GM04503 (cell line): ENCODE measurements at places on chromosomes 11 and 22.

DNA sequence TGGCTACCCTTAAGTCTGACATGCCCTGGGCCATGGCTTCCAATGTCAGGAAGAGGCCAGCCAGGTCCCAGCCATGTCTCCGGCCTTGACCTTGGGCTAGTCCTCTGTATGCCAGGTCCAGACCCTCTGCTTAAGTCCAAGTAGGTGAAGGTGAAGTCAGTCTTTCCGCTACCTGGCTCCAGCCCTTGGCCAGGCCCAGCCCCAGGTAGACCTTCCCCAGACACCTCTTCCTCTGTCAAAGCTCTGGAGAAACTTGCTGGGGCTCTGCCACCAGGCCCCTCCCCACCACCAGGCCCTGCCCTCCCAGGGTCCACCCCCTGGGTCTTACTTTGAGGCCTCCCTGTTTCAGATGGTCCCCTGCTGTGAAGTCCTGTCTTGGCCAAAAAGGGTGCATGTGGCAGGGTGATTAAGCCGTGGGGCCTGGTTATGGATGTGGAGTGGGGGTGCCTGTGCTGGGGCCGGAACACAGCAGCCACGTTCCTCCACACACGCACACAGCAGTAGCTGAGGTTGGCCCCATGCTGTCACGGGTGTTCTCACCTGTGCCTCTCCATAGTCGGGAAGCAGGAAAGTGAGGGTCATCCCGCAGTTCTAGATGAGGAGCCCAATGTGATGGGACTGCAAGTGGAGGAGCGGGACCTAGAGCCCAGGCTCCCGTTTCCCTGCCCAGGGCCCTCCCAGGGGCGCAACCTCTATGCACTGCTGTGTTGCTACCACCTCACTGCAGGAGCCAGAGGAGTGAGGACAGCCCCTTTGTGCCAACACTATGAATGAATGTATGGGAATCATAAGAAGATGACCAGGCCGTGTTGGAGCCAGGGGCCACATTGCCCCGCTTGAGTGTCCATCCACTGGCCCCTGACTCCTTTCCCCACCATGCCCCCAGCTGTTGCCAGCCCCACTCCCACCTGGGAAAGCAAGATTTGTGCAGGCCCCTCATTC is 72.2 kb downstream of the LINC01488 start:
- DNase-seq = no peak

DNA sequence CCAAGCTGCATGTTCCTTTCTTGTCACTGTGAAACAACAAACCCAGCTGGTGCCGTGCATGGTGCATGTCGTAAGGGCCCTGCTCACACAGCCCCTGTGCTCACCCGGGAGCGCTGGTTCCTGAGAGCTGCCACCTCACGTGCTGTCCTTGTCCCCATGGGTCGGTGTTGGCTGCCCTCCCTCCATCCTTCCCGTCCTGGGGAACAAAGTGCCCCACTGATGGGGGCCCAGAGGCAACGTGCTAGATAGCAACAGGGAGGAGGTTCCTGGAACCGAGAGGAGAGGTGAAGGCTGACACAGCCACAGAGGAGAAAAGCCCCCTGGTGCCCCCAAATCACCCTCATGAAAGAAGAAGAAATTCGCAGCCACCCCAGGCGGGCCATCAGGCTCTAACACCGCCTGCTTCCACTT is 56.6 kb upstream of the SLC22A12 start:
- DNase-seq = no peak

GRCh38 chr22:43014316-43014868 is 557 bp downstream of the PACSIN2 start:
- no peak for DNase-seq

DNA sequence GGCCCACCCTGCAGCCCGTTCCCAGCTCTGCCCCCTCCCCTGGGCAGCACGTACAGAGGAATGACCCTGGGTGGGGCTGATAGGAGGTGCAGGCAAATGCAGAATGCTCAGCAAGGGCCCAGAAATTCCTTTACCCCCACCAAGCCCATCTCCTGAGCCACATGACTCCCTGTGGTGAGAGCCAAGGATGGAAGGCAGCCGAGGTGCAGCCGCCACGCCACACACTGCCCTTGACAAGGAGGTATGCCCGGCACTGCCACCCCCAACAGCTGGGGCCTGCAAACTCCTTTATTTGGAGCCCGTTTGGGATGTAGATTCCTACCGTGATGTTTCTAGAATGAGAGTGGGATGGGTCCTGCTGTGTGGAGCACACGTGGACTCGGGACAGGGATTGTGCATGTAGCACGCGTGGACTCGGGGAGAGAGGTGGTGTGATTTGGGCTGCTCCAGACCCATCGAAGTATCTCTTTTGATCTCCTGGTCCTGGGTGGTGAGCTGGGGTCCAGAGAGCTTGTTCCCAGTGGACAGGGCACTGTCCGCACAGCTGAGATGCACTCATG is 12.9 kb downstream of the GTSE1 start:
- DNase-seq = no peak

GRCh38 chr11:66842501-66842895 is 743 bp upstream of the RCE1 start:
- DNase-seq = no peak

DNA sequence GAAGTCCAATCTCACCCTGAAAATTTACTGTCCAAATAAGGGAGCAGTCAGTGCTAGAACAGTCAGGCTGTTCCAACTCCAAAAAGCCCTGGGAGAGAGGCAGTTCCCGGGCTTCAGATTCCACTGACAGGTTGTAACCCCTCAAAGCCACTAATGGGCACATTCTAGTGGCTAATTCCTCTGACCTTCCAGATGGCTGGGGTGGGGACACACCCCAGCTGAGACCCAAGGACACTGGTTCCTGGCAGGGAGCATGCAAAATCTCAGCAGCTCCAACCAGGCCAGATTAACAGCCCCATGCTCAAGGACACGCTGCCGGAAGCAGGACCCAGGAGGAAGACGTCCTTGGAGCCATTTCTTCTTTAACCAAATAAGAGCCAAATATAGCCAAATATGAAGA is 92.7 kb downstream of the RPL27A start:
- no peak for DNase-seq

DNA sequence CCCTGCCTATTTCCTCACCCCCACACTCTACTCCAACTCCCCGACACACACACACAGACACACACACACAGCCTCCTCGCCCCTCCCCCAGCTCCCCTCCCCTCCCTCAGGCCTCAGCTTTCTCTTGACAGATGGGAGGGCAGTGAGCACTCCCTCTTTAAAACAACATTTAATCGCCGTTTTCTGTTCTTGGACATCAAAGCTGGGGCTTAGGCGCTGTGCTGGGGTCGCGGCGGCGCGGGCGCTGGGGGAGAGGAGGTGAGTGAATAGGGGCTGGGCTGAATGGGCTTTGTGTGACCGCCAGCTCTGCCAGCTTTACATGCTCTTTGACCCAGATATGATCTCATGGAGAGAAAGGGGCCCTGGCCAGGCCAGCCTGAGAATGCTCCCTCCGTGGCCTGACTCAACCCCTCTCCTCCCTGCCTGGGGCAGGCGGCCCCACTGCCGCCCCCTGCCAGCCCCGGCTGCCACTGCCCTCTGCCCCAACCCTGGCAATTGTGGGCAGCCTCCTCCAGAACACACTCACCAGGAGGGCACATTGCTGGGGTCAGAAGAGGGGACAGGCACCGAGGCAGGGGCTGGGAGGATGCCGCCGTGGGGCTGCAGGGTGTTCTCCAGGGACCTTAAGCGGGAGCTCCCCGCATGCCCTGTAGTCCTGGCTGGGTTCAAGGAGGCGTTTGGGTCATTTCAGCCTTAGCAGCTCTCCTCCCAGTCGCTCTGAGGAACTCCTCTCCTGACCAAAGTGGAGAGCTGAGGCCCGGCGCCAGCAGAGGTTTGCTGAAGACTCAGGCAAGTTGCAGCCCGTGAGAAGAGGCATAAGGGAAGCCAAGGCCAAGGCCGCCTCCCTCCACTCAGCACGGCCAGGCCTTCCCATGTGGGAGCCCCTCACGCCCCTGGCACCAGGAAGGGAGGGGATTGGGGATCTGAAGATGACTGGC is 38.3 kb upstream of the NNMT start:
- no peak for DNase-seq

- peak; percentile 21 for DNase-seq
These were observed 33.1 kb downstream of the TRIM66 start for GRCh38 chr11:8649361-8649760.

- no peak for DNase-seq
These were observed 2.9 kb downstream of the POU2AF3 start for GRCh38 chr11:111301004-111301841.

DNA sequence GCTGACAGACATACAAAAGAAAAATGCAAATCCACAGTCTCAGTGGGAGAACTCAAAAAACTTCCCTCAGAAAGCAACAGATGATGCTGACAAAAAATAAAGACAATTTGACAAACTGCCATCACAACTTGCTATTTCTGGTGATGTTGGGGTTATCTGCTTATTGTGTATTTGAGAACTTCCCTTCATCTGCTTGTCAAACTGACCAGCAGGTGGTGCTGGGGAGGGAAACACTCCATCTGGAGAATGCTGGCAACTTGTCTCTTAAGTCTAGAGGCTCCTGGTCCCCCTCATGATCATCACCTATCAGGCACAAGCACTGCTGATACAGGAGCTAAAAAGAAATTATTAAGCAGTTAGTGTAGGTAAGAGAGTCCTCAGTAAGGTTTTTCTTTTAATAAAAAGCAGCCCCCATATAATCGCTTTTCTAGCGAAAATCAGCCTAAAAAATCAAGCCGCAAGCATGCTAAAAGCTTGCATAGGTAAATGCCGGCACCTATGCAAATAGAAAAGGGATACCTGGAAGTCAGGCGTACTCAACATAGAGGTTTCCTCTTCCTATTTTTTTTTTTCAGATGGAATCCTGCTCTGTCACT is 9.8 kb upstream of the FAM111B start:
- no peak for DNase-seq

DNA sequence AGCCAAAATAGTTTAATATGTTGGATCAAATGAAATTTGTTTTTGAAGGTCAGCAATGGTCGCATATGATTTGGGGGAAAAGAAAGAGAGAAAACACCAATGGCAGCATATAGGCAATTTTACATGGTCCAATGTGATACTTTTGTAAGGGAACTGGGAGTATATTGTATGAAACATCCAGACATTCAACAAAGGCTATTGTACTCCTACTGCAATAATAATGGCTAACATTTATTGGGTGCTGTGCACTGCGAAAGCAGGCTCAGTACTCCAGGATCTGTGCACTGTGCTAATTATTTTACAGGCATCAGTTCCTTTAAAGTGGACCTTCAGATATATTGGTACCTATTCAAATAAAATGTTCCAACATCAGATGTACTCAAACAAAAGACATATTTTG is 5.9 kb upstream of the OR10V1 start:
- DNase-seq = no peak

- no peak for DNase-seq
These were observed 2.7 kb downstream of the TNRC6B start for GRCh38 chr22:40180403-40180802.

DNA sequence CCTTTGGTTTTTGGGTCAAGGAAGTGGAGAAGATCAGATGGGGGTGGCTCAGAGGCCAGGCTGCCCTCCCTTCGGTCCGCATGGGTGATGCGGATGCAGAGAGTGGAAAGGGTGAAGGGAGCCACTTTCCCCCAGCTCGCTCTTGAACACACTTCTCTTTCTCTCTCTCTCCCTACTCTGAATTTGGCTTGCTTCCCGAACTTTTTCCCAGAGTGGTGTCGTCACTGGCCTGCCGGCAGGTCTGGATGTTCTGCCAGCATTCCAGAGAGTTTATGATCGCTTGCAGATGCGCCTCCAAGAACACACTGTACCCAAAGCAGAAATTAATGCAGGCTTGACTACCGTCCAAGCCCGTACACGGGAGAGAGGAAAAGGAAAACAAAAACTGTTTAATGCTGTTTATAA is 103.2 kb downstream of the ZBTB16 start:
- DNase-seq = peak; percentile 88
